Transverse colon (tissue), 4 donors: ENCODE measurements at places on chromosomes 6 and 20. TPM values are rescaled to one million over a fixed set of nuclear protein-coding genes. Genes with fewer than 3 reads are reported as not detected.

- H3K27ac ChIP-seq = no peak overlapping the region
- no peaks in the 10 kb centered on the region for H3K36me3 ChIP-seq
- H3K27me3 ChIP-seq = no peaks in the 10 kb centered on the region
- H3K4me3 ChIP-seq = no peak overlapping the region
Measured at GRCh38 chr6:20306491-20306890, 94.2 kb upstream of the MBOAT1 start.

- H3K36me3 ChIP-seq = no peaks in the 10 kb centered on the region
- H3K4me1 ChIP-seq = peaks cover 40% of the 10 kb centered on the region
- H3K27ac ChIP-seq = peak overlapping the region; percentile 17
- no peaks in the 10 kb centered on the region for H3K27me3 ChIP-seq
Measured at GRCh38 chr6:145809211-145809610, 5.4 kb downstream of the FBXO30 start.

- H3K27ac ChIP-seq = no peak overlapping the region
- no peak for DNase-seq
- H3K27me3 ChIP-seq = peaks cover 4% of the 10 kb centered on the region
- H3K4me3 ChIP-seq = no peak overlapping the region
- no peaks in the 10 kb centered on the region for H3K36me3 ChIP-seq
Measured at GRCh38 chr20:910870-911770, 5.0 kb downstream of the ANGPT4 start.

DNA sequence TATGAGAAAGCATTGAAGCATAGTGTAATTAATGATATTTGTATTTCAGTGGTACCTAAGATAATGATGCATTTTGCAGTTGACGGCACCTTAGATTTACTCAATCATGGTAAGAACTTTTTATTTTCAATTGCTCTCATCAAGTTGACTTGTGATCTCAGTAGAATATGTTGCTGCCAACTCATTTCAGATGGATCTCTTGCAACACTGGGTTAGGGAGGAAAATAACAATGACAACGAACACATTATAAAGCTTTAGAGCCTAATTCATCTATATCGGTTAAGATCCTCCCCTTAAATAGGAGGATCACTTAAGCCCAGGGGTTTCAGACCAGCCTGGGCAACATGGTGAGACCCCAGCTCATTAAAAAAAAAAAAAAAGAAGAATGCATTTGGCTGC is 18.0 kb upstream of the TBC1D22B start:
- H3K27ac ChIP-seq = peak overlapping the region; percentile 70
- H3K36me3 ChIP-seq = no peaks in the 10 kb centered on the region
- peaks cover 31% of the 10 kb centered on the region for H3K4me1 ChIP-seq
- DNase-seq = no peak

GRCh38 chr20:54134445-54135220 is 39.2 kb downstream of the CYP24A1 start:
- no peaks in the 10 kb centered on the region for H3K36me3 ChIP-seq
- DNase-seq = no peak
- no peaks in the 10 kb centered on the region for H3K27me3 ChIP-seq
- no peak overlapping the region for H3K4me3 ChIP-seq

GRCh38 chr6:44068607-44069296 is 58.5 kb downstream of the MRPL14 start:
- H3K27ac ChIP-seq = no peak overlapping the region
- no peaks in the 10 kb centered on the region for H3K27me3 ChIP-seq
- peaks cover 3% of the 10 kb centered on the region for H3K4me1 ChIP-seq
- DNase-seq = no peak

- no peaks in the 10 kb centered on the region for H3K4me1 ChIP-seq
- peak; percentile 65 for DNase-seq
- no peaks in the 10 kb centered on the region for H3K27me3 ChIP-seq
- H3K36me3 ChIP-seq = no peaks in the 10 kb centered on the region
- H3K27ac ChIP-seq = no peak overlapping the region
- H3K4me3 ChIP-seq = no peak overlapping the region
Measured at GRCh38 chr20:38222231-38222922, 38.2 kb downstream of the KIAA1755 start.

DNA sequence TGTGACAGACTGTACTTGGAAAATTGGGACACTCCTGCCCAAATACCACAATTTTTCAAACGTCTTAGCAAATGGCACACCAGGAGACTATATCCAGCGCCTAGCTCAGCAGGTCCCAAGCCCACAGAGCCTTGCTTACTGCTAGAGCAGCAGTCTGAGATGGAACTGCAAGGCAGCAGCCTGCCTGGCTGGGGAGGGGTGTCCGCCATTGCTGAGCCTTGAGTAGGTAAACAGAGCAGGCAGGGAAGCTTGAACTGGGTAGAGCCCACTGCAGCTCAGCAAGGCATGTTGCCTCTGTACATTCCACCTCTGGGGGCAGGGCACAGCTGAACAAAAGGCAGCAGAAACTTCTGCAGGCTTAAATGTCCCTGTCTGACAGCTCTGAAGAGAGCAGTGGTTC is 1003.3 kb upstream of the MAP3K7 start:
- DNase-seq = no peak
- no peaks in the 10 kb centered on the region for H3K36me3 ChIP-seq
- H3K4me3 ChIP-seq = no peak overlapping the region
- no peaks in the 10 kb centered on the region for H3K27me3 ChIP-seq

GRCh38 chr20:33183312-33183711 is 15.4 kb downstream of the BPIFA2 start:
- no peak overlapping the region for H3K4me3 ChIP-seq
- no peaks in the 10 kb centered on the region for H3K36me3 ChIP-seq
- DNase-seq = no peak
- no peak overlapping the region for H3K27ac ChIP-seq
- no peaks in the 10 kb centered on the region for H3K4me1 ChIP-seq
- H3K27me3 ChIP-seq = no peaks in the 10 kb centered on the region

DNA sequence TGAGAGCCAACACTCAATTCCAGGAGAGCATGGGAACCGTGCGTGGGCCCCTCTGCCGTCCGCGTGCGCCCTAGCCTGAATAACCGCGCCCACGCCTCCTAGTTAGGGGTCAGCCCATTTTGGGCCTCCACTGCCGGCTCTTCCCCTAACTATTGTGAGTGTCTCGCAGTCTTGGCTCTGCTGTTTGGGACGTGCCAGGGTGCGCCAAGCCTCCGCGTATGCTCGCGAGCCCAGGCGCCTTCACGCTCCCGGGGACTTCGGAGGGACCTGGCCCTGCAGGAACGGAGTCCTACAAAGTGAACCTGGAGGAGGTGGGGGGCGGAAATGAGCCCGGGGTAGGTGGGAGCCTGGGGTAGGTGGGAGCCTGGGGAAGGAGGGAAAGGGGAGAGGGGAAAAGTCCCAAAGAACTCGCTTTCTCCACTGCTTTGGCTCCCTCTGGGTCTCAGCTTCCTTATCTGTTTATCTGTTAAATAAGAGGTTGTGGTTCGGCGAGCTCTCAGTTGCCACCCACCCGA is 873 bp upstream of the GCM2 start:
- peaks cover 16% of the 10 kb centered on the region for H3K4me1 ChIP-seq
- H3K27me3 ChIP-seq = peaks cover 73% of the 10 kb centered on the region
- DNase-seq = no peak
- no peak overlapping the region for H3K4me3 ChIP-seq
- H3K27ac ChIP-seq = no peak overlapping the region

DNA sequence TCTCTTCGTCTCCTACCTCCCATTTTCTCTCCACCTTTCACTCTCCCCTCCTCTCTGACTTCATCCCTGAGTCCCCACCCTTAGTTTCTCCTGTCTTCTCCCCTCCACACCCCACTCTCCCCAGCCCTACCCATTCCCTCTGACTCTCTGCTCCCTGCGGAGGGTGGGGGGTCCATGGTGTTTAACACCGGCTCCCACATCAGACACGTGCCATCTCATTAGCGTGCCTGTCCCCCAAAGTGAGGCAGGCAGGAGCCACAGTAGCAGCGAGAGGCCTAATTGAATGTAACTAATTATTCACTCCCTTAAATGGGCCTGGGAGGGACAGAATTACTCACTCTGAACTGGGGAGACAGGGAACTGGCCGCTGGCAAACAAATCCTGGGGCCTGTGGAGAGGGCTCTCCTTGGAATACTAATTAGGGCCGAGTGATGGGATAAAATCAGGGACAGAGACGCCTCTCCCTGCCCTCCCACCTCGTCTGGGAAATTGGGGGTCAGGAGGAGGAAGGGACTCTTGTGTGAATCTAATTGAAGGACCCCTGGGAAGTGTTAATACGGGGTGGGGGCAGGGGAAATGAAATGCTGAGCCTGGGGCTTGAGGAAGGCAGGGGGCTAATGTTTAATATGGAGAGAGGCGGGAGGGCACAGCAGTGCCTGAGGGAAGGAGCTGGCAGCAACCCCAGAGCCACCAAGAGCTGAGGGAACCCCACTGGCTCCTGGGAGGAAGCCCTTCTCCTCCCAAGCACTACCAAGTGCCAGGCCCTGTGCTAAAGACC is 17.9 kb downstream of the CD40 start:
- no peak overlapping the region for H3K27ac ChIP-seq
- H3K36me3 ChIP-seq = no peaks in the 10 kb centered on the region
- H3K4me3 ChIP-seq = no peak overlapping the region
- no peak for DNase-seq

- H3K4me1 ChIP-seq = no peaks in the 10 kb centered on the region
Measured at GRCh38 chr6:166781331-166781730, 154.3 kb upstream of the RPS6KA2 start.

DNA sequence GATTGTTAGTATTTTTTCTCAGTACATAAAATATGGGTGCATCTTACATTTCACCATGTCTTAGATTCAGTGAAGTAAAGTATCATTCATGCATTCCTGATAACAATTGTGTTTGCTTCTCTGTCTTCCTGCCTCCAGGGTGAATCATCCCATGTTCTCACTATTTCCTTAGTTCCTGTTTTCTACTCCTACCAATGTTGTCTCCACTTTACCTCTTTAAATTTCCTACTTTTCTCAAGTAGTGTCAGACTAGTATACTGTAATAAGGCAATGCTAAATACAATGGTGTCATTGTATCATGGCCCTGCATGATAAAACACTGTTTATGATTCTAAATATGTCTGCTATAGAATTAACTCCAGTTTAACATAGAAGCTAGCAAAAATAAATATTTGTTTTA is 37.4 kb upstream of the GABRR1 start:
- no peak overlapping the region for H3K4me3 ChIP-seq
- H3K27me3 ChIP-seq = no peaks in the 10 kb centered on the region
- no peak for DNase-seq
- H3K4me1 ChIP-seq = peaks cover 3% of the 10 kb centered on the region

DNA sequence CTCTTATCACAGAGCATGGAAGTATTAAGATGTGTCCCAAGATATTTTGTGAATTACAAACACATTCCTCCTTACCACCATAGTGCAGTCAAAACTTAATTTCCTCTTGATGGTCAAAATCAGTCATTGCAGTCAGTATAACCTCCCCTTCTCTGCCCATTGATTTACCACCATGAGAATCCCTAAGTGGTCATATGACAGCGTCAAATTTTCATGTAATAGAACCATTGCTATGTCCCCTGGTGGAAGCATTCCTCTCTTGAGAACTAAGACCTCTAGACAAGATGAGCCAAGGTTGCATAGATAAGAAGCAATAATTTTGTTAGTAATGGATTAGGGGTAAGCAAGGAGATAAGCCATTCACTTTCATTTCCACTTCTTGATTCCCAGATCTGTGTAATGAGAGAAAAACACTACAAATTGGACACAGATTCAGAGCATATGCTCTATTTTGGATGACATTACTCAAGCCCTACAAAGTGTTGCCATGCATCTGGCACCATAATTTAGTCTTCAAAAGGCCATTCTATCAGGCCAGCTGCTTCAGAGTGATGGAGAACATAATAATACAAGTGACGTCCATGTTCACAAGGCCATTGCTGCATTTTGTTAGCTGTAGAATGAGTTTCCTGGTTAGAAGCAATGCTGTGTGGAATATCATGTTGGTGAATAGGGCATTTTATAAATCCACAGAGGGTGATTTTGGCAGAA is 49.6 kb upstream of the PDE7B start:
- H3K4me1 ChIP-seq = no peaks in the 10 kb centered on the region
- H3K27me3 ChIP-seq = no peaks in the 10 kb centered on the region
- H3K27ac ChIP-seq = no peak overlapping the region
- H3K36me3 ChIP-seq = no peaks in the 10 kb centered on the region
- no peak for DNase-seq

DNA sequence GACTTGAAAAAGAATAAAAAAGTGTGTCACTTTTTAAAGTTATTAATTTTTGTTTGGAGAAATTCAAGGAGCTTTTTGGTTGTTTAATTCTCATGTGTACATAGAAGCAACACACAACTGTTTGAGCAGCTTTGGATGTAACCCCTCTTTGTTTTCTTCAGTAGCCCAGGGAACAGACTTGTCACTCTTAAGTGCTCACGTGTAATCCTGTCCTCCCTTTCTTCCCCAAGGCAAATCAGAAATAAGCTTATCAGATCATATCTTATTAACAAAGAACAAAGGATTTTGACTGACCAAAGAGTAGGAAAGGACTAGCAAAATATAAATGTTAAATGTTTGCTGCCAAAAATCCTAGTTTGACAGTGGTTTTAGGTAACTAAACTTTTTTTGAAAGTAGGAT is 7.3 kb upstream of the FLRT3 start:
- no peaks in the 10 kb centered on the region for H3K27me3 ChIP-seq
- H3K27ac ChIP-seq = no peak overlapping the region
- H3K36me3 ChIP-seq = no peaks in the 10 kb centered on the region

- no peaks in the 10 kb centered on the region for H3K27me3 ChIP-seq
- no peak overlapping the region for H3K4me3 ChIP-seq
- DNase-seq = no peak
Measured at GRCh38 chr20:54118220-54119001, 48.0 kb upstream of the BCAS1 start.

DNA sequence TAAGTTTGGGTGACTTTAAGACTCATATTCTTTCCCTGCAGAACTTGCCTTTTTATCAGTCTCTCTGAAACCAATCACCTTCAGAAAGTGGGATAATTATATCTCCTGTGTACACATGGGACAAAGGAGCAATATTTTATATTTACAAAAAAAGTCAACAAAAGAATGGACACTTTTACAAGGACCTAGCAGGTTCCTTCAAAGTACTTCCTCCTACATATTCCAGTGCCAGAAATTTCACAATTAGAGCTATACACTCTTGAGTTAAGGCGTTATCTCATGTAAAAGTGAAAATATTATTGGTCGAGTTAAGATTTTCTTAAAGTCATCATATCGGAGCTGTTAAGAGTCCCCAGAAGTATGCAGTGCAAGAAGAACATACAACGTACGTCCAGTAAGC is 98.9 kb upstream of the MAFB start:
- no peaks in the 10 kb centered on the region for H3K36me3 ChIP-seq
- H3K4me1 ChIP-seq = peaks cover 6% of the 10 kb centered on the region
- H3K27ac ChIP-seq = no peak overlapping the region
- no peak for DNase-seq
- H3K4me3 ChIP-seq = no peak overlapping the region
- H3K27me3 ChIP-seq = no peaks in the 10 kb centered on the region

GRCh38 chr20:41573955-41574354 is 44.2 kb downstream of the CHD6 start:
- no peaks in the 10 kb centered on the region for H3K36me3 ChIP-seq
- DNase-seq = no peak
- H3K4me3 ChIP-seq = no peak overlapping the region
- no peaks in the 10 kb centered on the region for H3K27me3 ChIP-seq
- H3K27ac ChIP-seq = no peak overlapping the region

GRCh38 chr6:159686040-159686439 is 7.0 kb downstream of the SOD2 start:
- peaks cover 20% of the 10 kb centered on the region for H3K4me1 ChIP-seq
- no peaks in the 10 kb centered on the region for H3K36me3 ChIP-seq
- no peak overlapping the region for H3K27ac ChIP-seq
- no peak for DNase-seq
- H3K4me3 ChIP-seq = no peak overlapping the region
- H3K27me3 ChIP-seq = no peaks in the 10 kb centered on the region

Gene DNAH8
- 0.16 TPM for total RNA-seq

Gene TDP2
- total RNA-seq = 165 TPM

Gene CNBD2
- total RNA-seq = 9.4 TPM

Gene PRPH2
- not detected for total RNA-seq

Gene SLC22A16
- not detected for total RNA-seq

Gene FRS3
- total RNA-seq = 3.0 TPM

Gene PLG
- total RNA-seq = not detected

Gene SLC17A3
- not detected for total RNA-seq

Gene RNF39
- total RNA-seq = 0.95 TPM

Gene GSTA3
- total RNA-seq = not detected

Gene REM1
- total RNA-seq = not detected
